Activated CD4-positive, alpha-beta T cell treated with anti-CD3 and anti-CD28 coated beads, Interleukin-2, amount 50 U/mL, for 16 hours (primary cell): ENCODE measurements at places on chromosomes 13 and 19.
A peak's percentile ranks its signal among the peaks of the same experiment; 100 is the strongest.

GRCh38 chr13:90806892-90807291 is 540.6 kb upstream of the MIR17HG start:
- DNase-seq = no peak

GRCh38 chr19:50511069-50511822 is at the start of gene JOSD2:
Gene JOSD2, minus strand, starts transcription at chr19:50511191. Its CDS starts 760 bp downstream, at chr19:50510431.
- DNase-seq = peak; percentile 98

DNA sequence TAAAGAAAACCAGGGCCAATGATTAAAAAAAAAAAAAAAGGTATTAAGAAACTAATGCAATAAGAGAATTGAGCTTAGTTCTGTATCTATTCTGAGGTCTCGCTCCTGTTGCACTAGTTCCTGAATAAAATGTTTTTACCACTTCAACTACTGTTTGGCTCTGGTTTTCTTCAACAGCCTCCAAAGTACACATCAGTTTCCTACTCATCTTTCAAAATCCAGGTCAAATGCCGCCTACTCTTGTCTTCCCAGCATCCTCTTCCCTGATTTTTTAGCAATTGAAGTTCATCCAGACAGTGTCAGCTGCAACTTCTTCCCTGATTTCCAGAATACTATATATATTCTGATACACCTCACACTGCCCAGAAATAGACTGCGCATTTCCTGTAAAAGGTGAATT is 1.4 kb upstream of the RCBTB1 start:
- no peak for DNase-seq

DNA sequence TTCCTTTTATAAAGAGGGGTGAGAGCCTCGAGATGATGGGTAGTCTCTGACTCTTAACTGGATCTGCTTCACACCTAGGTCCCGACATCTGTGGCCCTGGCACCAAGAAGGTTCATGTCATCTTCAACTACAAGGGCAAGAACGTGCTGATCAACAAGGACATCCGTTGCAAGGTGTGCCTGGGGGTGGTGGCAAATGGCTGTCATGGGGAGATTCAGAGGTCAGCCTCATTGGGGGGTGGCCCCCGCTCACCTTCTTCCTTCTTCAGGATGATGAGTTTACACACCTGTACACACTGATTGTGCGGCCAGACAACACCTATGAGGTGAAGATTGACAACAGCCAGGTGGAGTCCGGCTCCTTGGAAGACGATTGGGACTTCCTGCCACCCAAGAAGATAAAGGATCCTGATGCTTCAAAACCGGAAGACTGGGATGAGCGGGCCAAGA is 1.6 kb downstream of the CALR start:
- DNase-seq = no peak

- no peak for DNase-seq
Observed at GRCh38 chr19:52200044-52200443, 10.2 kb downstream of the PPP2R1A start.

DNA sequence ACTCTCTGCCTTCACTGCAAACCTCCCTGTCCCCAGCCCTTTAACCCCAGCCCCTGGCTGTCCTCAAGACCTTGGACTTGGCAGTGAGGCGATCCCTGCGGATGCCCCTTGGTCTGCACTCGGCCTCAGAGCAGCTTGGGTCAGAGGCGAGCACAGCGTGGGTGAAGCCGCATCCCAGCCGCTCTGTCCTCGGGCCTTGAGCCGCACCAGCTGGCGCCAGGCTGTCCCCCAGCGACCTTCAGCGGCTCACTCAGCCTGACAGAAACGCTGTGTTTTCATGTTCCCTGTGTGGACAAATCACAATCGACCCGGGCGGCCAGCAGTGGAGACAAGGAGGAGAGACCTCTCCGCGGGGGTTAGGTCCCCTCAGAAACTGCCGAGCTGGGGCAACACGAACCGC is 52.0 kb downstream of the GNG7 start:
- DNase-seq = no peak

DNA sequence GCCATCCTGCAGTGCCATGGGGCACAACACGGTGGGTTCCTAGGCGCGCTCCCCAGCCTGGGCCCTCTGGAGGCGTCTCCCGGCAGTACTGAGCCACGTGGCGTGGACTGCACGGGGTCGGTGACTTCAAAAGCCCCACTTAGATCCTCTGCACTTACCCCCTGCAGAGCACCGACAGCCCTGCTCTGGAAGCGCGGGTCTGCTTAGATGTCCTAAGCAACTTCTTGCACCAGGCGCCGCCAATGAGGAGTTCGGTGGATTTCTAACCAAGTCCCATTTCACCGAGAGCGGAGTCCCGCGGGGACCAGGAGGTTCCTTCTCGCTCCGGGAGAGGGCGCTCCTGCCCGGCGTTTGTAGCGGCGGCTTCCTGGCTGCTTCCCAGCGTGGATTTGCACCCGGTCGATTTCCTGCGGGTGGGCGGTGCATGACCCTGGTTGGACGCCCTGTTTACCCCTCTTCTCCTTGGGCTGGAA is 25.2 kb upstream of the ZNF845 start:
- no peak for DNase-seq

DNA sequence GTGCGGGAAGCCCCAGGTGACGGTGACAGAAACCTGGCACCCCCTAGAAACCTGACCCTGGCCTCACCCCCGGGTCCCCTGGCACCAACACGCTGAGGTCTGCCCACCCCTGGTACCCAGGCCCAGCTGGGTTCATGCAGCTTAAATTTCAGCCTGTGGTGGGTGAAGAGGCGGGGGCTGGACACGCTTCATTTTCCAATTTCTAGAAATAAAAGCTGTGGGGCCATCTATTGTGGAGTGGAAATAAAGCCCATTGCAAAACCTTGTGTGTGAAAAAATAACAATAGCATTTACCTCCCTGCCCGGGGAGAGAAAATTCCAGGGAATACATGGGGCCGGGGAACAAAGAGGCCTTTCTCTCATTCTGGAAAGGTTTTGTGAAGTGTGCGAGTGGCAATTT is 7.5 kb upstream of the FUT5 start:
- no peak for DNase-seq

GRCh38 chr19:920051-920864 is 3.1 kb downstream of the KISS1R start:
- DNase-seq = peak; percentile 66

DNA sequence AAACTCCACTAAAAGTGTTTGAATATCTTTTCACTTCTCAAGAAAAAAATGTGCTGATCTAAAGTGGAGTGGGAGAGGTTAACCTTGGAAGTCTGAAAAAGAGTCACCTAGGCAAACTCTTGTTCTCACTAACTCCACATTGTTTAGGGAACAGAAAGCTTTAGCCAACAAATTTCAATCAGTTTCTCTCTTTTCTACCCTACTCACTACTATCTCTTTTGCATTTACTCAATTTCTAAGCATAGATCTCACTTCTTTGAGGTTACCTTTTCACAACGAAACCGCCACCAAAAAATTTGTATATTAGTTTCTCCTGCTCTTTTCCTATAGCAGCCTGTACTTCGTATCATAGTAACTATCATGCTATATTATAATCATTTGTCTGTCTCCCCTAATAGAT is 6.3 kb downstream of the NHLRC3 start:
- no peak for DNase-seq

DNA sequence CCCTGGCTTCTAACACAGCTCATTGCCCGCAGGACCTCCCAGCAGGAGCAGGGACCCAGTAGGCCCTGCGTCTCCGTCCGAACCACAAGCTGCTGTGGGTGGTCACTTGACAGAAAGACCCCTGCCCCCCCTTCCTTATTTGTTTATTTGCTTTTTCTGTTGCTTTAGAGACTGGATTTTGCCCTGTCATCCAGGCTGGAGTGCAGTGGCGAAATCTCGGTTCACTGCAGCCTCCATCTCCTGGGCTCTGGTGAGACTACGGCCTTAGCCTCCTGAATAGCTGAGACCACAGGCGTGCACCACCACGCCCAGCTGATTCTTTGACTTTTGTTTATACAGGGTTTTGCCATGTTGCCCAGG is 7.6 kb upstream of the PTBP1 start:
- no peak for DNase-seq

GRCh38 chr13:60699636-60700035 is 302.6 kb downstream of the TDRD3 start:
- no peak for DNase-seq

GRCh38 chr13:36965767-36966166 is 33.4 kb downstream of the ALG5 start:
- peak; percentile 30 for DNase-seq

GRCh38 chr19:48364598-48365348 is 606 bp downstream of the SYNGR4 start:
- no peak for DNase-seq

- peak; percentile 21 for DNase-seq
Observed at GRCh38 chr19:33683881-33684537, 62.3 kb downstream of the CHST8 start.

GRCh38 chr13:29174093-29174492 is 354.0 kb downstream of the MTUS2 start:
- DNase-seq = no peak

DNA sequence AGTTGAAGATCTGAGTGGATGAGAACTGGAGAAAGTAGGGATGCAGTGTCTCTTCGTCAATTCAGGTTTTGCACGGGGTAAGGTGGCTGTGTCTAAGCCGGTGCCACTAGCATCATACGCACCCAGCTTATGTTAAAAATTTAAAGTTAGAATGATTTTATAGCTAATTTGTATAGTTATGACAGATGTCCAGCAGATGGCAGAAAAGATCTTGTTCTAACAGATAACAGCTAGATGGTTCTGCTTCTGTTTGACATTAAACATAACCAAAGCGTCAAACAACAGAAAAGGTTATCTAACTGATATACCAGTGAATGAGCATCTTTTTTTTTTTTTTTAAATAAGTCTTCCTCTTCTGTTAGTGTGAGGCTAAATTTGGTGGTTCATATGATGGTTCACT is 18.8 kb upstream of the EDDM13 start:
- DNase-seq = peak; percentile 47

DNA sequence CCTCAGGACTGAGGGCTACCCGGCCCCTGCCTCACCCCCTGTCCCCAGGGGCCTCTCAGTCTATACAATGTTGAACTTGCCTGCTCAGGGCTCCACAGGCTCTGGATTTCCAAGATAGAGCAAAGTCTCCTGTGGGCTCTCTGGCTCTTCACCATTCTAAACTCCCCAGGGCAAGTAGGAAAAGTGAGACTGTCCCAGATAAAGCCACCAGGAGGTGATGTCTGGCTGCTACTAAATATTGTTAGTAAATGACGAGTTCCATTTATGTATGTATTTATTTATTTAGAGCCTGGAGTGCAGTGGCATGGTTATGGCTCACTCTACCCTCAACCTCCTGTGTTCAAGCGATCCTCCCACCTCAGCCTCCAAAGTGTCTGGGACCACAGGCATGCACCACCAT is 73.6 kb upstream of the SIAH3 start:
- DNase-seq = no peak

- DNase-seq = no peak
Observed at GRCh38 chr13:20350819-20351218, 118.7 kb upstream of the GJB6 start.
